Natural killer cell (primary cell): ENCODE measurements at places on chromosomes 3 and 15.

DNA sequence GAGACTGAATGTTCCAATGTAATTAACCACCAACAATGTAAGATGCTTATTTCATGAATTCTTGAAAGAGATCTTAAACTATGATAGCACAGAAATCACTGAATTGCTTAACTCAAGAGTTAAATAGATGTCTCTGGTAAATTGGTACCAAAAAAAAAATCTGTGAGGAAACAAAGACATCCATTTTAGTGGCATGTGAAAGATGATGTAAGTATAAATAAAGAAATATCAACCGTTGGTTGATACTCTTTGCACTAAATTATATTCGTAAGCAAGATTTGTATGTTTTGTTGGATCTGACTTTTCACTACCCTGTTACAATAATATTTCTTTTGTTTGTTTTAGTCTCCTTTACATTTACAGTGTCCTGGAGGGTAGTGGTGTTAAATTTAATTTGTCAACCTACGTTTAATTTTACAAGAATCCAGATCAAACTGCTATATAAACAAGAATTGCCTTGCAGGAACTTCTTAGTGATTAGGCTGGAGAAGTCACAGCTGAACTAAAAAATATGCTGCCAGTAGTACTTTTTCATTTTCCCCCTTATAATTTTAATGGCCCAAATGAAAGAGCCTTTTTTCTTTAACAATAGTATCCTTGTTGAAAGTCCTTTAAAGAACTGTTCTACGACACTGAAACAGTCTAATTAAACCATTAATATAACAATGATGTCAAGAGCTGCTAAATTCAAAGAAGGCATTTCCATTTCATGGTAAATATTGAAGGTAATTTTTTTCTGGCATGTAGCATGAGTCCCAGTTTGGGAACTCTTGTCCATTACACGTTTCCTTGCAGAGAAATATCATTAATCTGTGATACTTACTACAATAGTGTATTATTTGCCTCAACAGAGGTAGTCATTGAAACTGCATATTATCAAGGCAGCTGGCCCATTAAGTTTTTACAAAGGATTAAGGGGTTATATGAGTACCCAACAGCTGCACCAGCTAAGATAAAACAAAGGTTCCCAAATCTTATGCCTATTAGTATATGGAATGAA lies 109.6 kb upstream of the PHLDB2 start:
- no peaks in the 10 kb centered on the region for H3K4me1 ChIP-seq
- no peak overlapping the region for H3K27ac ChIP-seq
- DNase-seq = no peak
- no peaks in the 10 kb centered on the region for H3K36me3 ChIP-seq

DNA sequence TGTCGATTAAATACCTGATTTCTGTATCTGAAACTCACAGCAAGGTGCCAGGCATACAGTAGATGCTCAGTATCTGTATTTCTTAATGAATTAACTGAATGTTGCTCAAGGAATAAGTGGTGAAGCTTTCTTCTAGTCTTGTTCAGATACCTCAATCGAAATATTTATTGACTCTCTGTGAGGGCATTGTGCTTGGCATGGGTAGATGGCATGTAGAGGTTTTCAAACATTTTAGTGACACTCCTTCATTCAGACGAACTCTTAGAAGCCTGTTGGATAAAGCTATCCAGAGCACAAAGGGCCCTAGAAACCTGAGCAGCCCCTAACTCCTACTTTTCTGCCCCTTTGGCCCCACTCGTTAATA lies 369 bp upstream of the SNX1 start:
- no peak for DNase-seq
- no peaks in the 10 kb centered on the region for H3K27me3 ChIP-seq
- H3K27ac ChIP-seq = peak overlapping the region; percentile 62
- H3K4me3 ChIP-seq = peak overlapping the region; percentile 84
- peaks cover 44% of the 10 kb centered on the region for H3K4me1 ChIP-seq
- H3K36me3 ChIP-seq = no peaks in the 10 kb centered on the region

DNA sequence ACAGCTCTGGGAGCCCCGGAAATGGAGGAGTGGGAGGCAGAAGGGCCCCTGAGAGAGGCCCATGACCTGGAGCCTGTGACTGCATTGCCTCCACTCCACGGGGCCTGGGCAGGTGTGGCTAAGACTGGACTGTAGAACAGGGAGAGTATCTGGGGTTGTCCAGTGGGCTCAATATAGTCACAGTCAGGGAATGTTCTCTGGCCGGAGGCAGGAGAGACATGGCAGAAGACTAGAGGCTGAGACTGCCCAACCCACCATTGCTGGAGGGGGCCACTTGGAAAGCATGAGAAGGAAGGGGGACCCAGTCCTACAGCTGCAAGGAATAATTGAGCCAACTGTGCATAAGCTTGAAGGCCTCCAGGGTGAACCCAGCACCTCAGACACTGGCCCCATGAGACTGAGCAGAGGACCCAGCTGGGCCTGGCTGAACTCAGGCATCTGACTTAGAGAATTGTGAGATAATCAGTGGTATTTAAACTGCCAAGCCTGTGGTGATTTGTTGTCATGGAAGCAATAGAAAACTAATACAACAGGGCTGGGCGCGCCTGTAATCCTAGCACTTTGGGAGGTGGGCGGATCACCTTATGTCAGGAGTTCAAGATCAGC lies 33.1 kb downstream of the NIPA2 start:
- H3K4me1 ChIP-seq = no peaks in the 10 kb centered on the region
- H3K27me3 ChIP-seq = no peaks in the 10 kb centered on the region
- H3K36me3 ChIP-seq = peaks cover 28% of the 10 kb centered on the region

- H3K27ac ChIP-seq = no peak overlapping the region
- H3K27me3 ChIP-seq = no peaks in the 10 kb centered on the region
- no peak overlapping the region for H3K4me3 ChIP-seq
- no peaks in the 10 kb centered on the region for H3K4me1 ChIP-seq
- DNase-seq = no peak
Measured at GRCh38 chr3:106376016-106376570, 507.3 kb upstream of the CBLB start.

DNA sequence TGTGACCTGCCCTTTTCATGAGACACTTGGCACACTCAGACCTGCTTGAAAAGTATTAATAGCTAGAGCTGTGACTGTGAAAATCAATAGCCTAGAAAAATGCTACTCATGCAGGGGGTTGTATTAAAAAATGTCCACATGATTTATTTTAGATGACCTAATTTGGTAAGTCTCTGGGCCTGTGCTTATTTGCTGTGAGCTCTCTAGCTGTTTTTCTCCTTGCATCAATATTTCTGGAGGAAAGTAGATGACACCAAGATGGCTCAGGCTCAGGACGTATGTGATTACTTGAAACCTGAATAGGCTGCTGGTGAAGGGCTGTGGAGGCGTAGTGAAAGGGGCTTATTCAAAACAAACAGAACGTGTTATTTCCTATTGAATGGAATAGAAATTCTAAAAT lies 29.5 kb downstream of the KCNAB1 start:
- DNase-seq = no peak
- H3K27me3 ChIP-seq = no peaks in the 10 kb centered on the region
- no peak overlapping the region for H3K4me3 ChIP-seq
- no peaks in the 10 kb centered on the region for H3K4me1 ChIP-seq
- H3K27ac ChIP-seq = no peak overlapping the region

- no peak overlapping the region for H3K4me3 ChIP-seq
- H3K27me3 ChIP-seq = no peaks in the 10 kb centered on the region
- DNase-seq = no peak
- H3K4me1 ChIP-seq = peaks cover 6% of the 10 kb centered on the region
- no peak overlapping the region for H3K27ac ChIP-seq
- no peaks in the 10 kb centered on the region for H3K36me3 ChIP-seq
Measured at GRCh38 chr3:25265284-25265683, 162.8 kb upstream of the RARB start.

DNA sequence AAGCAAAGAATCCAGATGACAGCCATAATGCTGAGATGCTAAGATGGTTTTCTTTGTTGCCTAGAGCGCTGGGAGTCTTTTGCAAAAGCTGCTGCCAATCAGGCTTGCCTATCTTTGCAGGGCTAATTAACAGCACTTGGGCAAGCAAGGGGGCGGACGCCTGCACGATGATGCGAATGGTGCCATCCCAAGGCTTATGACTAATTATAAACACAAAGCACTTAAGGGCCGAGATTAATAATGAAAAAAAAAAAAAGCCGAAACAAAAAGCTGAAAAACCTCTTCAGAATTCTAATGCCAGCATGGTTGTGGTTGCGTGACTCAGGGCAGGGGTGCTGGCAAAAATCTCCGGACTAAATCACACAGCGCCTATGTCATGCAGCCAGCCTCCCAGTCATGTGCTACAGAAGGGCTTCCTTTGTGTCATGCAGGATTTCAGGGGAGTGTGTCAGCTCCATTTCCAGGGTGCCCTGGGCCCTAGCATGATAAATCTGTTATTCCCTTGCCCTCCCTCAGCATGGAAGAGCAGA lies 185.0 kb upstream of the ANKRD28 start:
- H3K36me3 ChIP-seq = no peaks in the 10 kb centered on the region
- H3K27me3 ChIP-seq = no peaks in the 10 kb centered on the region
- no peak overlapping the region for H3K27ac ChIP-seq
- no peak for DNase-seq

DNA sequence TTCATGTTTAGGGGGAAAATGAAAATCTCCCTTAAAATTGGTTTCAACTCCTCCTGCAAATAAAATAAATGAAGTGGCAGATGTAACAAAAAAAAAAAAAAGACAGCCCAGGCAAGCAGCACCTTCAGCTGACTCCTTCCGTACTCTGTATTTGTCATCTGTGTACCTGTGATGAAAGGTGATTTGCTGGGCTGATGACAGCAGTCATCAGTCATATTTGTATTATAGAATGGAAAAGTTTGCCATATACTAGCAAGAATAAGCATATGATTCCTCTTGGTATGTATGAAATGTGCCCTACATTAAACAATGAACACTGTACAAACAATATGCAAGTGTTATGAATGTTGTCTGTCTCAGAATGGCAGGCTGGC lies 44.1 kb upstream of the WWTR1 start:
- DNase-seq = peak; percentile 16
- no peaks in the 10 kb centered on the region for H3K4me1 ChIP-seq
- no peak overlapping the region for H3K4me3 ChIP-seq
- H3K27ac ChIP-seq = no peak overlapping the region
- H3K36me3 ChIP-seq = no peaks in the 10 kb centered on the region

DNA sequence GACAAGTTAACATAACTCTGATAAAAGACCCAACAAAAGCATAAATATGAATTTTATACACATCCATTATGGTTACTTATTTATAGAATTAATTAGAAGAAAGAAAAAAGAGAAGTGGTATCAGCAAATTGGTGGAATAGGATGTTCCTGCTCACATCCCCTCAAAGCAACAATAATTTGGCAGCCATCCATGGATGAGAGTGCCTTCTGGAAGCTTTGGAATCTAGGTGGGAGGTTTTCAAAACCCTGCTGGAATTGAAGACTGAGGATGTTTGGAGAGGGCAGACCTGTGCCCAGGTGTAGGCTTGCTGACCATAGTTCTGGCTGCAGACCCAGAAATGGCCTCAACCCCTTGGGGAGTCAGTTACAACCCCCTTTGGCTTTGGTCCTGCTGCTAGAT lies 91.2 kb downstream of the EDEM1 start:
- H3K27ac ChIP-seq = no peak overlapping the region
- no peak for DNase-seq
- H3K27me3 ChIP-seq = no peaks in the 10 kb centered on the region
- no peaks in the 10 kb centered on the region for H3K36me3 ChIP-seq
- H3K4me1 ChIP-seq = no peaks in the 10 kb centered on the region
- no peak overlapping the region for H3K4me3 ChIP-seq

GRCh38 chr3:194723846-194724618 lies 38.3 kb downstream of the FAM43A start:
- no peaks in the 10 kb centered on the region for H3K4me1 ChIP-seq
- no peak overlapping the region for H3K4me3 ChIP-seq
- DNase-seq = no peak
- H3K36me3 ChIP-seq = no peaks in the 10 kb centered on the region
- H3K27me3 ChIP-seq = no peaks in the 10 kb centered on the region

GRCh38 chr3:51975852-51976549 lies 1.1 kb downstream of the ABHD14A start:
- DNase-seq = no peak
- H3K27ac ChIP-seq = no peak overlapping the region
- peaks cover 2% of the 10 kb centered on the region for H3K36me3 ChIP-seq
- peak overlapping the region; percentile 87 for H3K4me3 ChIP-seq

GRCh38 chr3:32990116-32990515 lies 38.7 kb downstream of the CCR4 start:
- no peak overlapping the region for H3K4me3 ChIP-seq
- no peaks in the 10 kb centered on the region for H3K36me3 ChIP-seq
- H3K27me3 ChIP-seq = no peaks in the 10 kb centered on the region
- no peak overlapping the region for H3K27ac ChIP-seq
- H3K4me1 ChIP-seq = peaks cover 3% of the 10 kb centered on the region

DNA sequence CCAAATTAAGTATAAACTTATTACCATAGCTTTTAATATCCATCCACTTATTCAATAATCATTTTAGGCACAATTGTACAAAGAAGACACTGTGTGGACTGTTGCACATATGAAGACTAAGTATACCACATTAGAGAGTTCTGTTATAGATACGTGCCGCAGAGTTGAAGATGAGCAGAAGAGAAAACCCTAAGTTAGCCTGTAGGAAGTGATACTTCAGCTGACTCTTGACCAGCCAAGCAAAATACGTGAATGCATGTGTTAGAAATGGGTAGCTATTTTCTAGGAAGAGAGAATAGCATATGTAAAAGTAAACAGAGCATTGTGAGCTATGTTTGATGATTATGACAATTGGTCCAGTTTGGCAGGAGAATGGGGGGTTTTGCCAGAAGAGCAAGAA lies 272.0 kb upstream of the ATP11B start:
- no peak for DNase-seq
- no peaks in the 10 kb centered on the region for H3K4me1 ChIP-seq
- H3K36me3 ChIP-seq = no peaks in the 10 kb centered on the region
- no peaks in the 10 kb centered on the region for H3K27me3 ChIP-seq
- H3K4me3 ChIP-seq = no peak overlapping the region
- no peak overlapping the region for H3K27ac ChIP-seq
